ENCODE measurements at places on chromosomes 11 and 22.

- DNase-seq, result no peak
These were observed 404.1 kb downstream of the TBC1D22A start for GRCh38 chr22:47166446-47167016.

GRCh38 chr22:23774922-23775436, 2.3 kb downstream of the MMP11 start:
- DNase-seq, result no peak

GRCh38 chr11:123139206-123139605, 55.8 kb downstream of the CLMP start:
- no peak for DNase-seq

GRCh38 chr11:69218946-69219720, 63.4 kb downstream of the SMIM38 start:
- no peak for DNase-seq

DNA sequence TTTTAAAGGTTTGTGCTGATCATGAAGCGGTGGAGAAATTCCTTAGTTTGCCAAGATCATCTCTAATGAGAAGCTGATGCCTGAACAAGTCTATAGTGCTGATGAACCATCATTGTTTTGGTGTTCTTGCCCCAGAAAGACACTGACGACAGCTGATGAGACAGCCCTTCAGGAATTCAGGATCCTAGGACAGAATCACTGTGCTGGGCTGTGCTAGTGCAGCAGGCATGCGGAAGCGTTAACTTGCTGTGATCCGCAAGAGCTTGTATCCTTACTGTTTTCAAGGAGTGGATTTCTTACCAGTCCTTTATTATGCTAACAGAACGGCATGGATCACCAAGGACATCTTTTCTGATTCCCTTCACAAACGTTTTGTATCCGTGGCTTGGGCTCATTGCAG, 104.1 kb downstream of the TBC1D22A start:
- DNase-seq, result no peak

DNA sequence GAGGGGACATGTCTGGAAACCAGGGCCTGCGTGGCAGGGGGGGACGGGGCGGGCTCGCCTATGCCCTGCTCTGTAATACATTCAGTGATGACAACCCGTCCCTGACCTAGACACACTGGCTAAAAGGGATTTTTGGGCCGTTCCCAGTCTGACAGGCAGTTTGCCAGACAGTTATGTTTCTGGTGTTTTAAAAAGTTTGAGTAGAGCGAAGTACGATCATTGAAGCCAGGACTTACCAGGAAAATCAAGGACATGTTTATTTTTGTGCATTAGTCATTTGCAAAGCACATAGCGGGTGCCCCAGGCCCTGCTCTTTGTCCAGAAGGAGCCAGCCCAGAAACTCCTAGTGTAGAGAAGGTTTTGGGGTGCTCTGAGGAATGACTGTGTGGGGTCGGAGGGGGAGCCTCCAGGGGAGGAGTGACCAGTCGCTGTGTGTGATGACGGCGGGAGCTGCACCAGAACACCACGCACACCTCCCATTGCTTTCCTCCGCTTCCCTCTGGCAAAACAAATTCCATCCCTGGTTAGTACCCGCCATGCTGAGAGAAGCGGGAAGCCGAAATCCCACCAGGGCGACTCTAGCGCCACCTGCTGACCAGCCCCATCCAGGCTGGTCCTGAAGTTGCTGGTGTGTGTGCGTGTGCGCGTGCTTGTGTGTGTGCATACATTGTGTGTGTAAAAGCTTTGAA, 50.8 kb downstream of the FBLN1 start:
- DNase-seq, result no peak

DNA sequence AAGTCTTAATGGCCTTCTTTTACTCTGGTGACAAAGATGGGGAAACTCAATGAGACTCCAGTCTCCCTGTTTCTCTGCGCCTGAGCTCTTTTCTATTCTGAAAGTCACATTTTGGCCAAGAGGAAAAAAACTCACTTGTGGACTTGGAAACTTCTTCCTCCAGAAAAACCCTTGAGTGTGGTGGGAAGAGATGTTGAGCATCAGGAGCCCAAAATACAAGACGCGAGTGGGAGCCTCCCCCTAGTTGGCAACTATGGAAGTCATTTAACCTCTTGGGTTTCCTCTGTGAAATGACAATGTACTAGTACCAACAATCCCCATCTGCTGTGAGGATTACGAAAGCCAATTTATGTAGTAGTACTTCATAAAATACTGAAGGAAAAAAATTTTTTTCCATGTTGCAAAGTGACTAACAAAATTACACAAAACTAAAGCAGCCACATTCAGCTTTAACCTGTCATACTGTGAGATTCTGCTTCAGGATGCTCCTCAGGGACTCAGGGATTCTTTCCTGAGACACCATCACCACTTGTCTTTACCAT, 524 bp upstream of the SLC25A17 start:
- DNase-seq, result no peak

- no peak for DNase-seq
These were observed 3.9 kb upstream of the AMBRA1 start for GRCh38 chr11:46597609-46598219.

DNA sequence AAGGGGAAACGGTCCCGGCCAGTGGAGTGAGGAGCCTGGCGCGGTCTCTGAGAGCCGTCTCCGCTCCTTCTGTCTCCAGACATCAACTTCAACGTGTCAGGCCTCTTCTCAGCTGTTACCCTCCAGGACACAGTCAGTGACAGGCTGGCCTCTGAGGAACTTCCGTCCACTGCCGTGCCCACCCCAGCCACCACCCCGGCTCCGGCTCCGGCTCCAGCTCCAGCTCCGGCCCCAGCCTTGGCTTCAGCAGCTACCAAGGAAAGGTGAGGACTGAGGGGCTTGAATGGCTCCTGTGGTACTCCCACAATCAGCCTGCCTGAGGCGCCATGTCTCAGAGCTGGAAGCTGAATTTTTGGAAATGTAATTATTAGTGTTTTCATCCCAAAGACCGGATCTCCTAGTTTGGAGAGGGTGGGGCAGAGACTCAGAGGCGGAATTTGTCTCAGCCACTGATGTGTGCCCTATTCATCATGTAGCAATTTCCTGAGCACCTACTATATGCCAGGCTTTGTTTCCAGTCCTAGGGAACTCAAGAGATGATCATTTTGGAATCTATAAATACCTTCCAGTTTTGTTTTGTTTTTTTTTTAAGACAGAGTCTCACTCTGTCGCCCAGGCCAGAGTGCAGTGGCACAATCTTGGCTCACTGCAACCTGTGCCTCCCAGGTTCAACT, 7.9 kb upstream of the PDXP start:
- no peak for DNase-seq

GRCh38 chr11:120528749-120529148, 17.2 kb downstream of the GRIK4 start:
- no peak for DNase-seq

GRCh38 chr22:49257551-49257961, 570.1 kb downstream of the BRD1 start:
- no peak for DNase-seq

DNA sequence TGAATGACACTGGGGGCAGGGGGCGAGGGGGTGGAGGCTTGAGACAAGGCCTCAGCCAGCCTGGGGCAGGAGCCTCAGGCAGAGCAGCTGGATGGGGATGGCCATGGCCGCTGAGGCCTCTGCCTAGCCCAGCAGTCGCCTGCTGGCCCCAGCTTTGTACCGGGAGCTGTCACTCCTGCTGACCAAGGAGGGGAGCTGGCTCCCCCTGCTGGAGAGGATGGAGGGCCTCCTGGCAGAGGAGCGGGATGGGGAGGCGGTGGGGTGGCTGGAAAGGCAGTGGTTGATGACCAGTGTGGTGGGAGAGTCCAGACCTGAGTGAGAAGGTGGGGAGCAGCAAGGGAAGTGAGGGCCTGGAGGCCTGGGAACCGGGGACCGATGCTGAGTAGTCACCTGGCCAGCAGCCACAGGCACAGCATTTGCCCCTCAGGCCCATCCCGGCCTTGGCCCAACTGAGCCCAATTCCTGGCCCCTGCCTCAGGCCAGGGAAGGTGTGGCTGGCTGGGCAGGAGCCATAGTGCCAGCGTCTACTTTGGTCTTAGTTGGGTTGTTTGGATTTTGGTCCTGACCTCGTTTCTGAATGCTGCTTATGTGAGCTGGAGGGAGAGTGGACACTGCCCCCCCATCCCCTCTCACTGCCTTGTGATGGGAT, 6.0 kb upstream of the SUSD2 start:
- DNase-seq, result no peak

DNA sequence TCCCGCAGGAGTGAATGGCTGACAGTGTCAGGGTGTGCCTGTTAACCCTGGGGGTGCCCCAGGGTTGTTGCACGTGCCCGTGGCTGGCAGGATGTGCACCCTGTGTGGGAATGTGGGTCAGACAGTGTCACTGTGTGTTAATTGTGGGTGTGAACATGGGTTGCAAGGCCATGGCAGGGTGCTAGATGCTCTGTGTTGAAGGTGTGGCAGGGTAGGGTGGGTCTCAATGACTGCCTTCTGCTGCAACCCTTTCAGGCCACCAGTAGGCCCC, 8.3 kb downstream of the RIN1 start:
- no peak for DNase-seq

- DNase-seq, result no peak
These were observed 222.7 kb upstream of the SESN3 start for GRCh38 chr11:95453616-95454171.

DNA sequence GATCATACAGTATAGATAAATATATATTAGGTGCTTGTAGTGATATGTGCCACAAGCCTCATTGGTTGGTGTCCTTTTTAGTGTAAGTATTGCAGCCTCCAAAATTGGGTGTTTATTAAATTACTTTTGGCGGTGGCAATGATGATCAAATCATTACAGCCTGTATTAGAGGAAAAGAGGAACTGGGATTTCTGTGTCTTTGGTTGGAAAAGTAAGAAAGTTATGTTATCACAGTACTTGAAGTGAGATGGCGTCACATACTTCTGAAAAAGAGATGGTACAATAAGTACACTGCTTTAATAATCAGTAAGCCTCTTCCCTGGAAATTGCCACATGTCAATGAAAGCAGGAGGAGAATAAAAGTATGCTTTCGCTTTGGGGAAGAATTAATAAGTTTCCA, 523 bp upstream of the MPZL3 start:
- no peak for DNase-seq

GRCh38 chr11:8828580-8829361, 82.2 kb upstream of the AKIP1 start:
- DNase-seq, result no peak

- no peak for DNase-seq
These were observed 258.3 kb upstream of the ANO3 start for GRCh38 chr11:26073646-26074045.

- no peak for DNase-seq
These were observed 48.6 kb downstream of the ZNRF3 start for GRCh38 chr22:28931844-28932567.

GRCh38 chr11:3154001-3154599, 11.0 kb downstream of the OSBPL5 start:
- no peak for DNase-seq

- DNase-seq, result no peak
These were observed 49.3 kb upstream of the RDX start for GRCh38 chr11:110345743-110346142.

DNA sequence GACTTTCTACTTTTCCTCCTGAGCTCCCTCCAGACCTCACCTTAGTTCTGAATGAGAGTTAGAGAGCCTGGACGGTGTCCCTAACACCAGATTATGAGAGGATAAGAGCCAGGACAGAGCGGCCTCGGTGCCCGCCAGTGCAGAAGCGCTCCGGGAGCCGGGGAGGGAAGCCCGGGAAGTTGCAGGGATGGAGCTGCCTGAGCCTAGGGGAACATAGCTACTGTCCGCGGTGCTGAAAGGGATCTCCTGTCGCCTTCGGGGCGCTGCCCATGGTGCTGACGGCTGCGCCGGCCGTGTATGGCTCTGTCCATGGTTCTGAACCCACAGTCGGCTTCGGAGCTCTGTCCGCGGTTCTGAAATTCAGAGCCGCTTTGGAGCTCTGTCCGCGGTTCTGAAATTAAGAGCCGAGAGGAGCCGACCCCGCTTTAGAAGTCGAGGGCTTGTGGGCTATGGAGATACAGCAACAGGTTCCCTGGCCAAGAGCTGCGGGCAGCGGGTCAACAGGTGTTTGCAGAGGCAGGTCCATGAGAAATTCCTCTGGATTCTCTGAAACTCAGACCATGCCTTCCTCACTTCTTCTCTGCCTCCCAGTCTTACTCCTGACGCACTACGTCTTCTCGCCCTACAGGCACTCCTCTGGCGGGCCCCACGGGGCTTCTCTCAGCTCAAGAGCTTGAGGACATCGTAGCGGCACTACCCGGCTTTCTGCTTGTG, 814 bp downstream of the NPAS4 start:
- no peak for DNase-seq

GRCh38 chr11:61964058-61964665, 3.3 kb downstream of the FTH1 start:
- DNase-seq, result no peak

GRCh38 chr11:9681583-9682372, 17.9 kb downstream of the SWAP70 start:
- DNase-seq, result no peak

DNA sequence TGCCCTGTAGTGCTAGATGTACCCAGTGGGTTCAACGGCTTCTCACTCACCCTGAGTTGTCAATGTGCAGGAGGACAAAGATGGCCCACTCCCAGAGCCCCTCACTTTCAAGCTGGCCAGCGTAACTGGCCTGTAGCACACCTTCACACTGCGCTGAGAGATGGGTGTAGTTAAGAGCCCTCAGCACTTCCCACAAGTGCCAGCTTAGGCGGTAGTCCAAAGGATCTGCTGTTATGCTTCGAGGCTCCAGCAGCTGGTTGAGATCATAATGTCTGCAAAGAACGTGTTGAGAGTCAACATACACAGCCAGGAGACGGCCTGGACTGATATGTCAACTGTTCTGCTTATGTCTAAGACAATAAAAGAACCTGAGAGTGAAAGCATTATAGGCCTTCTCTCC, 14.7 kb upstream of the CHRNA10 start:
- no peak for DNase-seq

DNA sequence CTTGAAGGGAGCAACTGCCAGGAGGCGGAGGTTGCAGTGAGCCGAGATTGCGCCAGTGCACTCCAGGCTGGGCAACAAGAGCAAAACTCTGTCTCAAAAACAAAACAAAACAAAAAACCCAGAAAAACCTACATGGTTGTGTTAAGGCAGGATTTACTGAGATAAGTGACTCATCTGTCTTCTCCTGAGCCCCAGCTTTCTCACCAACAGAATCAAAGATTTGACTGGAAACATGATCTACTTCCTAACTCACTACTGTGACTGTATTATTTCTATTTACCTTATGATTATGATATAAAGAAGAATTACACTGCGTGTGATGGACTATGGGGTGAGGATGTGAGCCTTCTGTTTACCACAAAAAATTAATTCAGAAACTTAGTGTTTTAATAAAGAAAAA, 21.8 kb downstream of the FAM118B start:
- no peak for DNase-seq

Data from SW 1271 (cell line).